ENCODE measurements at places on chromosomes 5 and 9. TPM values are rescaled to one million over a fixed set of nuclear protein-coding genes. Genes with fewer than 3 reads are reported as not detected.
A peak's percentile ranks its signal among the peaks of the same experiment; 100 is the strongest.

Gene TRIM32
- total RNA-seq, result 17.4 TPM

DNA sequence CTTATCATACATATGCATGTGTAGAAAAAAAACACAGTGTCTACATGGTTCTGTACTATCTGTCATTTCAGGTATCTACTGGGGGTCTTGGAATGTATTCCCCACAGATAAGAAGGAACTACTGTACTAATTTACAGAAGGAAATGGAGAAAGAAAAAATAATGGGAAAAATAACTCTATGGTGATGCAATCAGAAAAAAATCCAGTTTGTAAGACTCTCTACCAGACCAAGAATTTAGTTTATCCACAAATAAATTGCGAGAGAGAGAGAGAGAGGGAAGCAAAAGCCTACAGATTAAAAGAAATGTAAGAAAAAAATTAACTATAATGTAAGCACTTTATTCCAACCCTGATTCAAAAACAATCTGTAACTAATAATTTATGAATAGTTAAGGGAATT is 708.6 kb upstream of the ZNF608 start:
- DNase-seq, result no peak

- no peak for DNase-seq
Measured at GRCh38 chr9:95049761-95050160, 267.7 kb downstream of the FANCC start.

DNA sequence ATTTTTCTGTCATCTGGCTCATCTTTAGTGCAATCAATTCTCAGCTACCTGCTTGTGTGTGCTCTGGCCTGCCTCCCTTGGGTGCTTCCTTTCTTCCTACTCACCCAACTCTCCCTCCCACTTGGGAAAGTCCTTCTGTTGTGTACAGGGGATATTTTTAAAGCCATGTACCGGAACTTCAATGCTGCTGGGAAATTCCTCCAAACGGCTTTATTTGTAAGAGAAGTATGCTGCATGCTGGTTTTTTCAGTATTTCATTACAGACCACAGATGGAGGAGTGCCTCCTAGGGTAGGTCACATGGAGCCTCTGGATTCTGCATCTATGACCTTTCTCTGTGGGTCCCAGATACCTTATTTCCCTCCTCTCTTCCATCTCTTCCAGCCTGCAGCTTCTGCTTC is 5.4 kb upstream of the HMHB1 start:
- no peak for DNase-seq

DNA sequence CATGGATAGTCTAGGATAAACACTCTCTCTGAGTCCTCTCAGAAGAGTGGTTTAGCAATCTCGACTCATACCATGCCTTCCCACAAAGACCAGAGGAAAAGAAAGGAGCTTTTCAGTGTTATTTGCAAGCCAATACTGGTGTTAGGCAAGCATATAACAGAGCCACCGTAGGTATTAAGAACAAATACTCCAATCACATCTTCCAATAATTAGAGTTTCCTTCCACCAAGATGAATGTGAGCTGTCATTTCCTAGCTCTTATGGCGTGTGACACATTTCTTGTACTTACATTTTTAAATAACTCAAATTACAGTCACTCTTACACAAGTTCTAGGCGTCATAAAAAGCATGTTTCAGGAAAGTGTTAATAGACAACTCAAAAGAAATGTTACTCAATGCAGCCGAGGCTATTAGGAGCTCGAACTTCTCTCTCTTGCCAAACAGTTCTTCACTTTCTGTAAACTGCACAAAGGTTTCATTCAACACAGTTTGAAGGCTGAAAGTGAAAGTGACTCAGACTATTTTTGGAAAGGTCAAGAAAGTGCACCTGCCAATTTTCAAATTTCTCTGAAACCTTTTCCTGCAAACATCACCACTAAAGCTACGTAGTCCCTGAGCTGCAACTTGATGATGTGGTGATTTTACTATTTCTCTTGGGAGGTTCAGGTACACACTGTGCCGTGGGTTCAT is 153.8 kb downstream of the AUH start:
- DNase-seq, result peak; percentile 55

GRCh38 chr5:23035555-23036090 is 182.5 kb upstream of the CDH12 start:
- no peak for DNase-seq

All from H4 (cell line).